ENCODE measurements at places on chromosomes 16 and 17.

DNA sequence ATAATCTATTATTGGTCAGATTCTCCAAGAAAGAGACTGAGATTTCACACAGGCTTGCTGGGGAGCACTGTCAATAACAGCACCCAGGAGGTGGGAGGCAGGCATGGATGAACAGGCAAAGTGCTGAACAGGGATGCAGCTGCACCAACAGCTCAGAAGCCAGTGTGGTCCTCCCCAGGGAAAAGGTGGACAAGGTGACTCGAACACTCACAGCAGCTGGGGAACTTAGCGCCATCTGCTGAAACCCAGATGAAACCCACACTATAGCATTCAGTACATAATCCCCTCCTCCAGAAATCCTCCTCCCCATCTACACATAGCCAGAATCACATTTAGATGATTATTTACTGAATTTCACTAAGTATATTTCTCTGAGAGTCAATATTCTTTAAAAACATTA, 255.2 kb upstream of the WSB1 start:
- no peak for DNase-seq

- no peak for DNase-seq
These were observed 39.9 kb downstream of the UBE2G1 start for GRCh38 chr17:4326608-4327007.

GRCh38 chr17:80555266-80555665, 10.6 kb downstream of the RPTOR start:
- no peak for DNase-seq

- DNase-seq: no peak
These were observed 74.2 kb upstream of the MARCHF10 start for GRCh38 chr17:62882284-62882683.

- no peak for DNase-seq
These were observed 37.0 kb downstream of the NUBP1 start for GRCh38 chr16:10780628-10781027.

DNA sequence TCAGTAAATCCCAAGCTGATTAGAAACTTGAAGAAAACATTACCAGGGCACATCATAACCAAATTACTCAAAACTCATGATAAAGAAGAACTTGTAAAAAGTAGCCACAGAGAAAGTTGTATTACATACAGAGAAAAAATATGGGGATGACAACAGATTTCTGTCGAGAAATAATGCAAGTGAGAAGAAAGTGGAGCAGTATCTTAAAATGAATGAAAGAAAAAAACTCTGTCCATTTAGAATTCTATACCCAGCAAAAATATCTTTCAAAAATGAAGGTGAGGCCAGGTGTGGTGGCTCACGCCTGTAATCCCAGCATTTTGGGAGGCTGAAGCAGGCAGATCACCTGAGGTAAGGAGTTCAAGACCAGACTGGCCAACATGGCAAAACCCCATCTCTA, 165.9 kb downstream of the PARN start:
- DNase-seq: no peak

GRCh38 chr16:85284141-85284817, 172.0 kb upstream of the CIBAR2 start:
- no peak for DNase-seq
